ENCODE measurements at places on chromosomes 5 and 9. TPM values are rescaled to one million over a fixed set of nuclear protein-coding genes. Genes with fewer than 3 reads are reported as not detected.

The PLK2 gene
- 343 TPM for total RNA-seq

The NMUR2 gene
- total RNA-seq, result not detected

The FAF2 gene
- total RNA-seq, result 45.5 TPM

The IFNA2 gene
- total RNA-seq, result not detected

The OLFM1 gene
- total RNA-seq, result 0.96 TPM

The MARCOL gene
- not detected for total RNA-seq

The MPDZ gene
- total RNA-seq, result 17.3 TPM

The STPG3 gene
- not detected for total RNA-seq

The SLC24A2 gene
- not detected for total RNA-seq

The IL3 gene
- total RNA-seq, result not detected

The FBN2 gene
- 31.9 TPM for total RNA-seq

The GPR151 gene
- not detected for total RNA-seq

DNA sequence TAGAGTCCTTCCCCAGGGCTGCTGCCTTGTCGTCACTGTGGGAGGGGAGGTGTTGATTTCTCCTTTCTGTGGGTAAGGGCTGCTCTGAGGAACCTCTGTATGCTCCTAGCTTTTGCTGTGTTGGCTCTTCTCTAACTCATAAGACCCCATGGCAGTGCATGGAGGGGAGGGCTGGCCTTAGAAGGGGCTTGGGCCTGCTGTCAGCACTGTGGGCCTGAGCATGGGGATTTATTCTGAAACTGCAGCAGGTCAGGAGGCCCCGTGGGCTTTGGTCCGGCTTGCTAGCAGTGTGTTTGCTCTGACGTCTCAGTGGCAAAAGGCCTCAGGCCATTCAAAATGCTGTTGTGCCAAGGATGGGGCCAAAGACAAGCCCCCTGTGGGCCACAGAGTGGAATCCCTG is 6.8 kb downstream of the FGF18 start:
- DNase-seq, result no peak

GRCh38 chr5:167777746-167778145 is 513.7 kb upstream of the WWC1 start:
- no peak for DNase-seq

- DNase-seq, result no peak
Observed at GRCh38 chr9:106356924-106357323, 506.0 kb upstream of the ZNF462 start.

- no peak for DNase-seq
Observed at GRCh38 chr5:65577141-65577540, 14.0 kb downstream of the PPWD1 start.

DNA sequence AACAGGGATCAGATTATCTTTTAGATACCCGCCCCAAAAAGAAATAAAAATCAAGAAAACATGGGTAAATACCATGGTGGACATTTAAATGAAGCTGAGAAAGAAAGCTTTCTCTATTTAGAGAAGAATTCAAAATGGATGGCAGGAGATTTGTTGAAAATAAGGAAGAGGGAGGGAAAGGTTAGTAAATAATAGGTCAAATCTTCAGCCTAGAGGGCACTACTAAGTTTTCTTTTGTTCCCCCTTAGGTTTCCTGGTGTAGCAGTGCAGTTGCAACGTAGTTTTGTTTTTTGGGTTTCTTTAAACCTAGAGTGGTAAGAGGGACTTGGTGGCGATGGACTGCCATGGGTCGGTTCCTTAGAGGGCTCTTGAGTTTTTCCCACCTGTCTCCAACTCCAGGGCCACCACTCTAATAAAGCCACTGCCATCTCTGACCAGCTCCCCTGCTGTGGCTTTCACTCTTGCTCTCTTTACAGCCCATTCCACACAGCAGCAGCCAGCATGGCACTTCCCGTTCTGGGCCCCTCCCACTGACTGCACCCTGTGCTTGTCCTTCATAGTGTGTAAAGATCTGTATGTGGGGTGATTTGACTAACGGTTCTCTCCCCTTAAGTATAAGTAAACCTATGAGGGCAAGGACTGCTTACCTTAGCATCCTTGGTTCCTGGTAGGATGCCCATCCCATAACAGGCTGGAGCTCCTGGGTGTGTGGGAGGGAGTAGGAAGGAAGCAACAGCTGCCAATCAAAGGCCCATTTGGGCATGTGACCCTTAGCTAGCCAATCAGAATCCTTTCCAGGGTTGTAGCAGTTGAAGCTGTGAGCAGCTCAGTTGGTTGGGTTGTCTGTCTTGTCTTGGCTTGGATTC is 118.3 kb downstream of the SLC1A3 start:
- no peak for DNase-seq

DNA sequence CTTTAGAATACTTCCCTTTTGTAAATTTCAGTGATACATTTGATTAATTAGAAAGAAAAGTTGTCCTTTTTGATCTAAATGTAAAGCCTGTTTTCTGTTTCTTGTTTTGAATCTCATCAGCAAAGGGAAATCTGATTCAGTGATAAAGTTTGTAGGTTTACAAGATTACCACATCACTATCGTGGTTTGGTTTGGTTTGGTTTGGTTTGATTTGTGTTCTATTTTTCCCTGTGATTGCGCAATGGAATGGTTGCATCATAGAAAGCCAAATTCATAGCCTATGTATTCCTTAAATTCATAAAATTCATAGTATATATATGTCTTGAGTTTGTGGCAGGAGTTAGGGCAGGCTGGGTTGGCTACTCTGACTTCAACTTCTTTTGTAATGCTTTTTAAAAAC is 15.2 kb downstream of the SRFBP1 start:
- no peak for DNase-seq

DNA sequence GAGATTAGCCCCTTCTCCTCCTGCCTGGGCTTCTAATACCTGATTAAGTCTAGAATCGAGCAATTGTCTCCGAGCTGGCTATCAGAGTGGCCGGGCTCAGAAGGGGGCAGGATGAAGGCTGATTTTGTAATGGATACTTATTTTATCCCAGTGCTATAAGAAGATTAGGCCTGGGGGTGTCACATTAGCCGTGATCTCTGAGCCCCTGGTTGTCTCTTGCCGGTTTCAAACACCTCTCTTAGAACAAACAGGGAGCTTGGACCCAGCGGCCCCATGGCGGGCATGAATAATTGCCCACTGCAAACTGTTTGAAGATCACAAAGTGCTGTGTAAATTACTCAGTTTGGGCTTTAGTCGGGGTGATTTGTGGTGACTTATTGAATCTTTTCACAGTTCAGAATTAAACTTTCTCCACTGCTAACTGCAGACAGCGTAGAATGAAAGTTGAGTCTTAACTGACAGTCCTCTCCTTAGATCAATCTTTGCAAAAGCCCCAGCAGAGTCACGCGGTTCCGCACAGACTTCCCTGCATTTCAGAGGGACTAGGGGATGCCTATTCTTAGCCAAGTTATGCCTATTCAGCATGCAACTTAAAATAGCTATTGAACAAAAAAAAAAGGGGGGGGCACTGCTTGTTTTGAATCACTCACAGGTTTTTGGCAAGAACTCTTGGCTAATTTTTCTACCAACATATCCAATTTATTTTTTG is 200.6 kb upstream of the IRX1 start:
- DNase-seq, result no peak

DNA sequence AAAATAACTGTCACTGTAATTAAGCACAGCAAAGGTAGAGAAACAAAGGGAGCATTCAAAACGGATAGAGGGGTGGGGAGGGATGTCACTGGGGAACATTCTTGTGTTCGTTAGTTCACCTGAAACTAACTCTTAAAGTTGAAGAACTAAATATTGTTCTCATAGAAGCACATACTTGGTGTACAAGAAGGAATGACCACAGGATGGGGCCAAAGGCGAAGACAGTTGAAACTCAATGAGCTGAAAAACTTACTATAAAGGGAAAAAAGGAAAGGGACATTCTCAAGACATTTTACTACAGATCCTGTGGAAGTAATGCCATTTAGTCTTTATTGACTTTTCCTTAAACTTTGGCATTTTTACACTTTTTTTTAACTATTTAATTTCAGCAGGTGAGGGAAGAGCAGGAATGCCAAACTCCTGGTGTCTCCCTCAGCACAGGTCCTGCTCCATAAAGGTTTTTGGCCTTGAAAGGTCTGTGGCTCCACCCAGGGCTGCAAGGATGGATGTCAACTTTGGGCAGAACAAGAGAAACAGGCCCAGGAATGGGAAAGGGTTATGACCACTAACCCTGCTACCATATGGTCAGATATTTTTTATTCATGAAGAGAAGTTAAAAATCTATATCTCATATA is 197.6 kb upstream of the RASA1 start:
- peak; percentile 29 for DNase-seq

GRCh38 chr5:77066184-77066583 is 20.9 kb downstream of the ZBED3 start:
- DNase-seq, result no peak

DNA sequence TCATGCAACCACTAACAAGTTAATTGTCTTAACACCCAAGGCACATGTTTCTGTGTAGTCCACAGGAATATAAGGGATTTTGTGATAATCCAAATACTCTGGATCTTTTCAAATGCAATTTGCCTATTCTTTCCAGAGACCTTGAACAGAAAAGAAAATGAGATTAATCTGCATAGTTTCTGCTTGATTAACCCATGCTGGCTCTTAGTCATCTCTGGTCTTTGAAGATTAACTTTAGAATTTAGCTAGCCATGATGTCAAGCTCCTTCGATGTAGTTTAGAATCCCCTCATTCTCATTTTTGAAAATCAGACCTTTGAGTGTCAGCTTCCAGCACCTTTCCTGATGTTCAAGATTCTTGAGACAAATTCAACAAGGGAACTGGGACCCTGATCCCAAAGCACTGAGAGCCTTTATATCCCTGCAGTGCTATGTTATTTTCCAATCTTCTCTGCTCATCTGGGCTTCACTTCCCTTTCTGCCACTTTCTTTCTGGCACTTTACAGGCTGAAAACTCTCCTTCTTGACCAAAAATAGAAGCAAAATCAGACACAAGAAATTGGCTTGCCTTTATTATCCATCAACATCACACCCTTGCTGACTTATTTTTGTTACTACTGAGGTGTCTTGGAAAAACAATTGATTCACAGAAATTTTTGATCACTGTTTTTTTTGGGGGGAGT is 155.5 kb downstream of the PALM2AKAP2 start:
- DNase-seq, result no peak

- DNase-seq, result no peak
Observed at GRCh38 chr5:1037123-1037670, 28.6 kb downstream of the NKD2 start.

- DNase-seq, result peak; percentile 5
Observed at GRCh38 chr9:78369639-78370219, 72.8 kb downstream of the PSAT1 start.

DNA sequence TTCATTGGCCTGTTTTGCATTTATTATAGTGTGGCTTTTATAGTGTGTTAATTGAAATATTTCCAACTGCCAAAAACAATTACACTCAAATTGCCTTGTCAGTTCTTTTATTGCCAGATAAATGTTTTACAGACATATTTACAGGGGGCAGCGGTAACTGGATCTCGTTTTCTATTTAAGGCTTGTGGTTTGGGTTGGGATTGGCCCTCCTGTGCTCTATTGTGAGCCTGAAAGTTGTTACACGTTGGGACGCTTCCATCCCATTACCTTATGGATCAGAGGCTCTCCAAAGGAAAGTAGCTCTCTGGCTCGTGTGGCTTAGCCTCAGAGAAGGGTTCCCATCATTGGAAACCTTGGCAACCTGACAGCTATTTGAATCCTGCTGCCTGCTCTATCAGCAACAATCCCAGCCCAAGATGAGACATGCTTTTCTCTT is 20.8 kb downstream of the DNAI1 start:
- DNase-seq, result no peak

DNA sequence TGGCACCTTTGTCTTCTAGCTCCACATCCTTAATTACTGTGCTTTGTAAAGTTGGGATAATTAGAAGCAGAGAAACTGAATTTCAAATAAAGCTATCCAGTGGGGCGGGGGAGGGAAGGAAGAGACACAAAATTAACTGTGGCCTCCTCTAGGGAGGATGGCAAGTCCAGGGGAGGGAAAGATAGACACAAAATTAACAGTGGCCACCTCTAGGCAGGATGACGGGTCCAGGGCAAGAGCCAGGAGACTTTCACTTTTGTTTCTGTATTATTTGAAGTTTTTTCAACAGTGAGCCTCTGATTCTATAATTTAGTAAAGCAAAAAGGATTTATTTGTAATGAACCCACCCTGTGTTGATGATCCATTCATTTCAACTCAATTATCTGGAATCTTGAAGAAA is 335.9 kb downstream of the MSX2 start:
- DNase-seq, result no peak

- DNase-seq, result no peak
Observed at GRCh38 chr9:100229136-100229535, 123.6 kb downstream of the TEX10 start.

GRCh38 chr9:20853866-20854265 is 169.8 kb downstream of the FOCAD start:
- DNase-seq, result no peak

GRCh38 chr5:58542709-58543108 is 40.2 kb upstream of the RAB3C start:
- DNase-seq, result no peak

DNA sequence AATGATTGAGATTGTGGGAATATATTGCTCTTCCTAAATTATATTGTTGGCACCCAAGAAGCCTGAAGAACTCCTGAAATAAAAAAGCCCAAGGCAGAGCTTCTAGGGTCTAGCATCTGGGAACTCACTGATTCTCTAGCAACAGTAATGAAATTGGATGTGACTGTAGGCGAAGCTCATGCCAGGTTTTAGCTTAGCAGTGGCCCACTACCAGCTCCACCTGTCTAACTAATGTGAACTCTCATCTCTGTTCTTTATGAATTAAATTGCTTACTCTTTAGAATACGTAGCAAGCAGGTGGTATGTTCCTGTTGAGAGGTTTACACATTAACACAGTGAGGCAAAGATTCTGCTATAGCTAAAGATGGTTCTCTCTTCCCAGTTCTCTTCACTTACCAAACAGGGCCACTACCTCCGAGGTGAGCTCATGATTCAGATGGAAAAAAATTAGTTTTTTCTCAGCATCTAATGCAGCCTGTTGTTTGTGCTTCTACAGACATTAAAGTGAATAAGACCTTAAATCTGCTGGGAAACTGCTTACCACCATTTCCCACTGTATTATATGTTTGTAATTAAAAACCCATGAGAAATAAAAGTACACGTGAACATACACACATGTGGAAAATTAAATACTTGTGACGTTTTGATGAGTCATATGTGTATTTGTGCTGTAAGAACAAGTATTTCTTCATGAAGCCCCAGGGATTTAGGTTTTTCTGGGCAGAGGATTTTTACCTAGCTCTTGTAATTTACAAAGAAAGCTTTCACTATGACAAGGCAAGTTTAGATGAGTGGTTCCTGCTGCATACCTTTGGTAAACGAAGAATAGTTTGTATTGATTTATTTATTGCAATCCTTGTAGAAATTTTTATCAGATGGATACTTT is 360.1 kb downstream of the KDM4C start:
- DNase-seq, result no peak

DNA sequence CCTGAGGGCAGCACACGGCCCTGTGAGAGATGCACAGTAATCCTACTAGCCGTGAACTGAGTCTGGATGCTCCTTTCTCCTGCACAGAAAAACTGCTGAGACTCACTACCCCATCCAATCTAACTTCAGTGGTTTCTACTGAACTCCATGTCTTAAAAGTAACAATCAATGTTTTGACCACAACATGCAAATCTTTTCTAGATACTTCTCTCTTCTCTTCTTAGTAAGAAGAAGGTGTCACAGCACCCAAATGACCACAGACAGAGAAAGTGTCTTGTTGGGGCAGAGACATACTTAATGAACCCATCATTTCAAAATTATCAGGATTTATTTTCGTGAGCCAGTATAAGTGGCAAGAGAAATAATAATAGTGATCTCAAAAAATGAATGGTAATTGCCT is 285.8 kb upstream of the MEF2C start:
- no peak for DNase-seq

- DNase-seq, result no peak
Observed at GRCh38 chr9:90815183-90815943, 13.7 kb downstream of the SYK start.

All from kidney epithelial cell (primary cell).